Ascending aorta (tissue), 2 donors: ENCODE measurements at places on chromosomes 16 and 17.

- no peak for DNase-seq
Observed at GRCh38 chr17:18360518-18360917, 2.8 kb downstream of the SHMT1 start.

DNA sequence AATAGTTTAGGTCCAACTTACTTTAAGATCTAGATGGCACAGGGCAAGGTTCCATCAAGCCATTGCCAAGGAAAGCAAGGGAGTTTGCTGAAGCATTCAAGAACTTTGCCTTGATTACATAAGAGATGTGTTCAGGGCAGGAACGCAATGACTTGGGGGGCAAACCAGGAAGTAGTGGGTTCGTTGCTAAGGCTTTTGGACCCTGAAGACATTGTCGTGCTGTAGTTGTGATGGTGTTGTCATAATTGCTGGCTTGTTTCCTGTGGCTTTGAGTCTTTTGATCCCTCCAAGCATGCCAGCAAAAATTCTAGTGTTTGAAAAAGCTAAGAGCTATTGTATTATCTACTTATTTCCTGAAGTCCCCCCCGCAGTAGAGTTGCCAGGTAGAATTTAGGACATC lies 70.7 kb upstream of the HNF1B start:
- DNase-seq: no peak

- no peak for DNase-seq
Observed at GRCh38 chr17:38735161-38735997, 5.2 kb downstream of the CISD3 start.

GRCh38 chr17:61833536-61834193 lies 29.7 kb downstream of the BRIP1 start:
- DNase-seq: no peak

DNA sequence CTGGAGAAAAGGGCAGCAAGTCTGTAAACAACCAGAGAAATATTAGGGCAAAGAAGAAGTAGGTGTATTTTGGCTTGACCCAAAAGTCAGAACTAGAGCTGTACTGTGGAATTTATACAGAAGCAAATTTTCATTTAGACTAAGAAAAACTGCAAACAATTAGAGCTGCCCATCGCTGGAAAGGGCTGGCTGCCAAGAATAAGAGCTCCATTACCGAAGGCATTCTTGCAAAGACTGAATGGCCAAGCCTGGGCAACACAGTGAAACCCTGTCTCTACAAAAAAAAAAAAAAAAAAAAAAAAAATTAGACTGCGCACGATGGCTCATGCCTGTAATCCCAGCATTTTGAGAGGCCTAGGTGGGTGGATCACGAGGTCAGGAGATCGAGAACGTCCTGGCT lies 53.9 kb upstream of the TMC5 start:
- no peak for DNase-seq

- no peak for DNase-seq
Observed at GRCh38 chr16:86768999-86769398, 190.7 kb downstream of the FOXL1 start.

- no peak for DNase-seq
Observed at GRCh38 chr17:8885967-8886684, 18.7 kb upstream of the PIK3R6 start.

- DNase-seq: no peak
Observed at GRCh38 chr16:73002866-73003265, 45.1 kb downstream of the ZFHX3 start.
